Stimulated activated CD4-positive, alpha-beta T cell treated with anti-CD3 and anti-CD28 coated beads, Interleukin-1b, Interleukin-23, amount 100 ng/mL, for 1 hour (primary cell): ENCODE measurements at places on chromosomes 7 and 10.

DNA sequence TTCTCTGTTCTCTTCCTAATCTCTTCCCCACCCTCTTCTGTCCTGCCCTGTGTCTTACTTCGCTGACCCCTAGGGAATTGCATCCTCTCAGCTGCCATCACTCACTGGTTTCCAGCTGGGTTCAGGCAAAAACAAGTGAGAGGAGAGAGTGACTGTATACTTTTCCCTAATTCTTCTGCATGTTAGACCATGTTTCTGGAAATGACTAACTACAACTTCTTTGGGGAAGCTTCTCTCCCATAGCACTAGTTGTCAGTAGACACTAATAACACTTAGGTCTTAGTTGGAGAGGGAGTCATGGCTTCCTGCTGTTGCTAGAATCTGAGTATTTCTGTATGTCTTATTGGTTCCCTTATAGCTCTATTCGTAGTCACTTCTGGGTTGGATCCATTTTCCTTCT is 299.0 kb upstream of the FZD1 start:
- DNase-seq, result no peak

GRCh38 chr7:24949884-24950283 is 30.1 kb downstream of the OSBPL3 start:
- no peak for DNase-seq

- no peak for DNase-seq
Observed at GRCh38 chr7:33044986-33045385, 17.6 kb downstream of the NT5C3A start.

DNA sequence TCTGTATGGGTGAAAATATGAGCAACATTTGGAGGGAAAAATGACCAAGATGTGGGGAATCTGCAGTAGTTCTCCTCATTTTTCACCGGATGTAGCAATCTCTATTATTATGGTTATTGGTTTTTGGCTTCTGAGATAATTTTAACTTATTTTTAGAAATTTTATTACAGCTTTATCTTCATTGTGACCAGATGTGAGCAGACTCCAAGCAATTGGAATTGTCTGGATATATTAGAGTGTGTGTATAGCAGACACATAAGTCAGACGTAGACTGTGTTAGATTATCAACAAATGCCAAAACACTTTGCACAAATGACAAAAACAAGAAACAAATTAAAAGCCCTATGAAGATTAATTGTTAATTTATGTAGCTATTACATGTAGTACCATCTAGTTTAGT is 249.1 kb downstream of the DNAJB9 start:
- DNase-seq, result no peak

DNA sequence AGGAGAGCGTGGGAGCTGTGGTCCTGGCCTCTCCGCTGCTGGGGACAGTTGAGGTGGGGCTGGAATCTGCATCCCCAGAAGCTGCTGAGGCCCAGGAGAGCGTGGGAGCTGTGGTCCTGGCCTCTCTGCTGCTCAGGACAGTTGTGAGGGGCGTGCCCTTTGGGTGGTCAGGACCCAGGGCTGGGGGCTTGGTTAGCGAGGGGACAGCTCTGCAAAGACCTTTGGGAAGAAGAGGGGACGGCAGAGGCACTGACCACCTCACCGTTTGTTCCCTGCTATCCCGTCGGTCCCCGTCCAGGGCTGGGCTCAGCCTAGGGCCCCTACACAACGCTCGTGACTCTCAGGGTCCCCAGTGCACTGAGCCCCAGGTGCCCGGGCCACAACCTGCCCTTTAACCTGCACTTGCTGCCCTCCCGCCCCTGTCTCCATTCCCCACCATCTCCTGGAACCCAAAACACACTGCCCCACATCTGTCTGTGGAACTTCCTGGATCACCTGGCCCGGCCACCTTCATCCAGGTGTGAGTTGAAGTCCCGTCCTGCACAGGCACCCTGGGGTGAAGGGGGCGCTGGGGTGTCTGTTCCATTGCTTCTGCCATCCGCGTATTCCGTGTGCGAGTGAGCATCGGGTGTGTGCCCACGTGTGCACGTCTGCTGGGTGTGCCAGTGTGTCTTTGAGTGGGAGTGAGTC is 14.1 kb downstream of the FOXL3 start:
- DNase-seq, result no peak

DNA sequence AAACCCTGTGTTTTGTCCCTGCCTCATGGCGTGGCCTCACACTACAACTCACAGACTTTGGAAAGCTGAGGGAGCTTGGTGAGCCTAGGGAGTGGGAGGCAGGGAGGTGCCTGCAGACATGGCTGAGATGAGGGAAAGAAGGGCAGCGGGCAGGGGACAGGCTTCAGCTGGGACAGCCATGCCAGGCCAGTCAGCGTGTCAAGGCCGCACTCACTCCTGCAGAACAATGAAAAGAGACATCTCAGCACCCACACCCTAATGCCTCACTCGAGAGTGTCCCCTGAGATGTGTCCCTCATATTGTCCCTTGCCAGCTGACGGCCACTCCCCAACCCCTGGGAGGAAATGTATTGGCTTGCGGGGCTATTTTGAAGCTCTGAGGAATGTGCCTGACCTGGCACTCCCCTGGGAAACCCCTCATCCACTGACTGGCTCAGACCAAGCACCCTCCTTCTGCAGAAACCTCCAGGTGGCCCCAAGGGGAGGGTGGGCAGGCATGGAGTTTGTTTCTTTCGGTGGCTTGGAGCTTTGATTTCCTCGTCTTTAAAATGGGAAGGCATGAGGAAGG is 31.6 kb downstream of the SH3PXD2A start:
- no peak for DNase-seq

DNA sequence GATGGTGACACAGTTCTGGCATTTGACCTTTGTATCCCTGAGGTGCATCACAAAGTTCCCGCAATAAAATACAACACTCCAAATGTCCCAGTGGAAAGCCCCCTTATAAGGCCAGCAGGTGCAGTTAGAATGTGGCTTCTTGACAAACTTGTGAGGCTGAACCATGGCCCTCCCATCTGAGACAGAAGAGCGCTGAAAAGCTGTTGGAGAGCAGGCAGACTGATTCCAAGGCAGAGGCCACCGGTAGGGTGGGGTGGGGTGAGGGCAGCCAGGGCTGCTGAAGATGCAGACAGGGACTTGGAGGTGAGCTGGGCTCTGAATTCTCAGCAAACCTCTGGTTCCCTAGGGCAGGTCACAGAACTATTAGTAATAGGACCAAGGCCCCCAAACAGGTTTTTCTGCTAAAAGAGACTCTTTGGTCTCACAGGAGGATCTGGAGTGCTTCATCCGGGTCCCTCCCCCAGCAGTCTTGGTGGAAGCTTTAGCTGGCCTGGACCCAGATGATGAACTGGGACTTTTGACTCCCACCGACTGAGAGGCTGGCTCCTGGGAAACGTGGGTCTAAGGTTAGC is 15.6 kb upstream of the CHST3 start:
- no peak for DNase-seq

- no peak for DNase-seq
Observed at GRCh38 chr7:27175626-27176523, 1.8 kb upstream of the HOXA10 start.

DNA sequence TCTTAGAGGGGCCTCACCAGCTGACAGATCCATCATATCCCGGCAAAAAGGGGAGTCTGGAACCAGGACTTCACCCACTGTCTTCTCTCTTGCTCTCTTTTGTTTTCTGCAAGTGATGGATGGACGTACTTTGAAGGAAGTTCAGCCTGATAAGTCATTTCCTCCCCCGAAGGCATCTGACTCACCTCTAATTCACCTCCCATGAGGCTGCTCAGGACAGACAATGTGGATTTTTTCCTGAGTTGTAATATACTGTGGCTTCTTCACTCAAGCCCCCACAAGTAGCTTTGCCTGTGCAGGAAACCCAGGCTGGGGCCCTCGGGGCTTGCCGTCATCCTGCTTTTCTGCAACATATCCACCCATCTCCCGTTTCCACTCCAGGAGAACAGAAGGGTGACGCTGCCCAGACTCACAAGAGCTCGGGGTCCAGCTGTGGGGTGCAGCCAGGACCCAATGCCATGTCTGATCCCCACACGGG is 70.4 kb downstream of the ASB13 start:
- DNase-seq, result no peak

GRCh38 chr7:88095-88926 is 104.1 kb upstream of the FAM20C start:
- no peak for DNase-seq

DNA sequence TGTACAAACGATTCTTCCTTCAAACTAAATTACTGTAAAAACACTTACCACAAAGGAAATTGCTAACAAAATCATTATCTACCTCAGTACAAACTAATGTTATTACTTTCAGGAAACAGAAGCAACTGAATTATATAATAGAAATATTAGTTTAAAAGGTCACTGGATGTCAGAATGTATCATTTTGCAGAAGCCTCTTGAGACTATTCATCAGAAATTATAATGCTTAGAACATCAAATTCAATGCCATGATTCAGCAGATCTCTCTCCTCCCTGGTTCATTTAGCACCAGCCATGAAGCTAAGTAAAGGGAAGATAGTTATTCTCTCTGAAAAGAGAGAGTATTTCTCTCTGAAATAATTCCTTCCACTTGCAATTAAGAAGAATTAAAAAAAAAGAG is 223.3 kb downstream of the IMMP2L start:
- no peak for DNase-seq

GRCh38 chr7:36819639-36820038 is 95.3 kb upstream of the AOAH start:
- DNase-seq, result no peak

DNA sequence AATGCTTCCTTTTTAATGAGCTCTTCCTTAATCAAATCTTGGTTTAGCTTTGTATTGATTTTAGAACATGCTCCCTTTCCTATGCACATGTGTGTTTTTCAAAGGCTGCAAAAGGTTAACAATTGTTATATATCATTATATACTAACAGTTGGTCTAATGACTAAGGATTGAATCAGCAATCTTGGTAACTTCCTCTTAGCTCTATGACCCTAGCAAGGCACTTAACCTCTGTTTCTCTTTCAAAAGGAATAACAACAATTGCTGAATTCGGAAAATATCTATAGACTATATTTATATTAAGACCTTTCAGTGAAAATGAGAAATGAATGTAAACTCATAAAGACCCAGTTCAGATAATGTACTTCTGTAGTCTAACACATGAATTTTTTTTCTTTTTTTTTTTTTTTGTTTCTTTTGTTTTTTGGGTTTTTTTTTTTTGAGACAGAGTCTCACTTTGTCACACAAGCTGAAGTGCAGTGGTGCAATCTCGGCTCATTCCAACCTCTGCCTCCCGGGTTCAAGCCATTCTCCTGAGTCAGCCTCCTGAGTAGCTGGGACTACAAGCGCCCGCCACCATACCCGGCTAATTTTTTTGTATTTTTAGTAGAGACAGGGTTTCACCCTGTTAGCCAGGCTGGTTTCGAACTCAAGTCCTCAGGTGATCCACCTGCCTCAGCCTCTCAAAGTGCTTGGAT is 48.8 kb downstream of the HOXA1 start:
- DNase-seq, result no peak

DNA sequence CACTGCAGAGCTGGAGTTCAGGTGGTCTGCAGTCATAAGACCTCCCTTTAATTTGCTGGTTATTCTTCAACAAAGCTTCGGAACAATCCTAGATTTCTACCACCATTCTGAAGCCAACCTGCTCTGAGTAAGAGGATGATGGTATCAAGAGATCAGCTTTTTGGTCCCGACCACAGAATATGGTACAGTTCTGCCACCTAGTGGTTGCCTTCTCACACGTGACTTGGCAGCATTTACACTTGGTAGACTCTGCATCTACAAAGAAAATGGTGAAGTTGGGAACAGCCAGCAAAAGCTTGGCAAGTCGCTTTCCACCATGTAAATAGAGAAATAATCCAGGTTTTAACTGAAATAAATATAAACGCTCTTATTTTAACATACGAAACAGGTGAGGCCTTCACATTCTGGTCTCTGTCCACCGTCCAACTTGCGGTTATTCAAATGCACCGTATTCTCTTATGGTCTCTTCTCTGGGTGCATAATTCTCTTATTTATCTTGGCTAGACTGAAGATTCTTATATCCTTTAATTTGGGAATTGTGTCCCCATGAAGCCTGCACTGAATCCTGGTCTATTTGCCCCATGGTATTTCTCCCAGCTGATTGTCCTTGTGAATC is 173.9 kb upstream of the GRM3 start:
- DNase-seq, result no peak

GRCh38 chr7:95421000-95421846 is 13.6 kb downstream of the PON2 start:
- DNase-seq, result no peak

GRCh38 chr10:50653758-50654157 is 30.0 kb upstream of the SGMS1 start:
- DNase-seq, result no peak

- DNase-seq, result no peak
Observed at GRCh38 chr10:34801097-34801733, 13.9 kb downstream of the PARD3 start.

- no peak for DNase-seq
Observed at GRCh38 chr10:75514830-75515229, 83.4 kb downstream of the LRMDA start.

DNA sequence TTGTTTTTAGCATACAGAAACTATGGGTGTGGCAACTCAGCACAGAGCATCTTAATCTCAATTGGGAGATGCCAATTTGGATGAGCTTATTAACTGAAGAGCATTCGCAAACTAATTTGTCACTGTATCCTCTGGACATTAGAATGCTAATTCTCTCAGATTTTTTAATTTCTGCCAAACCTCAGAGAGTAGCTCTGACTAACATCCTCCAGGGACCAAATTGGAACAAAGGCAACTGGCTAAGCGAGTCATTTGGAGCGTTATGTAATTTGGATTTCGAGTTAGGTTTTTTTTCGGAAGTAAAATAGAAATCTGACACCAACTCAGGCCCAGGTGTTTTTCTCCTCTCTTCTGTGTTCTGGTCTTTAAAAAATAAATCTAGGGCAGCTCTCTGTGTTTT is 201.9 kb downstream of the BMPER start:
- no peak for DNase-seq

DNA sequence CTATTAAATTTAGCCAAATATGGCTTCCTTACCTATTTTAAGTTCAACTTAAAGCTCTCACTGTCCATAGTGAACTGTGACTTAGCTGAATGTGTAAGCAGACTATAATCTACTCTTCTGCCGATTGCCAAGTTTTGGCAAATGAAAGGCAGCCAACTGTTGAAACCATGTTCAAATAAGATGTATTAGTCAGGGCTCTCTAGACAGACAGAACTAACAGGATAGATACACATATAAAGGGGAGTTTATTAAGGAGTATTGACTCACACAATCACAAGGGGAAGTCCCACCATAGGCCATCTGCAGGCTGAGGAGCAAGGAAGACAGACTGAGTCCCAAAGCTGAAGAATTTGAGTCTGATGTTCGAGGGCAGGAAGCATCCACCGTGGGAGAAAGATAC is 837.7 kb upstream of the AUTS2 start:
- DNase-seq, result no peak
